ENCODE measurements at places on chromosomes 4 and X. TPM values are rescaled to one million over a fixed set of nuclear protein-coding genes. Genes with fewer than 3 reads are reported as not detected.

NXF2B gene
- not detected for total RNA-seq

NAA11 gene
- 0.97 TPM for total RNA-seq

REELD1 gene
- not detected for total RNA-seq

BOD1L1 gene
- total RNA-seq: 23.7 TPM

SMAD1 gene
- total RNA-seq: 33.8 TPM

WNK3 gene
- 0.64 TPM for total RNA-seq

DNA sequence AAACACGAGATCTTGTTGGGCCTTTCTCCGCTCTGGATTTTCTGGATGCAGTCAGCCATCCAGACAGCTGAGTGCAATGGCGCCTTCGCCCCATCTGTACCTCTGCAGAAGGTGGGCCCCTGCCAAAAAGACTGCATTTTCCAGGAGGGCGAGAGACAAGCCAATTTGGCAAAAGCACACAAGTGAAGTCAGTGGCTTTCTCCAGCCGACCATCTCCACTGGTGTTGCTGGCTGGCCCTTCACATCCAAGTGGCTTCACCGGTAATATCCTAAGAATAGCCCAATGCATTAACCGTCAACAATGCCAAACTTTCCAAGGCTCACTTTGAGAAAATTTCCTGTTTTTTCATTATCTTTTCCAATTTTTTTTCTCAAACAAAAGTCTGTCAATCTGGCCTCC lies 96.2 kb upstream of the MXRA5 start:
- DNase-seq: no peak

- DNase-seq: no peak
These were observed 38.0 kb downstream of the NUP62CL start for GRCh38 chrX:107168257-107168656.

DNA sequence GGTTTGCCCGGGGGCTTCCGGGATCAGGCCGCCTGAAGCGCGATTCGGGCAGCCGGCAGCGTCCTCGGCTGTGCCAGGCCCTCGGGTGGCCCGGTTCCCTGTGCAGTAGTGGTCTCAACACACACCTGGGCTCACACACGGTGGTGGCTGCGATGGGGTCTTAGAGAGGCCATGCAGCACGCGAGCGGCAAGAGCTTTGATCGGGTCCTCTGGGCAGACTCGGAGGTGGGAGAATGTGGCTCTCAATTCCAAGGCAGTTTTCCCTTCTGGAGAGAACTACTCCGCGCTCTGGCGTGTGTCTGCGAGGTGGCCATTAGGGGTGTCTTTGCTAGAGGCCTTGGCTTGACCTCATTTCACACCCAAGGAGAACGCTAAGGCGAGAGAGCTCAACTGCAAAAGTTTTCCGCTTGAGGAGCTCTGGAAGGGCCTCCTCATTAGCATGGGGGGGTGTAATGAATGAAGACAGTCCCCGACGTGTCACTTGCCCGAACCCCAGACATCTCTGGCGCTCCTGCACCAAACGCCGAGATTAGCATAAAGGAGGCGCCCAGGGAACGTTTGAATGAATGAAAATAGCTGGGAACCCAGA lies 771 bp upstream of the RBPJ start:
- no peak for DNase-seq

GRCh38 chrX:133533249-133533648 lies 118.0 kb upstream of the GPC4 start:
- no peak for DNase-seq

- no peak for DNase-seq
These were observed 337.8 kb upstream of the NOCT start for GRCh38 chr4:138677748-138678147.

- no peak for DNase-seq
These were observed 166.8 kb downstream of the STIM2 start for GRCh38 chr4:27027428-27027827.

GRCh38 chrX:155954793-155955192 lies 42.7 kb upstream of the IL9R start:
- DNase-seq: no peak

DNA sequence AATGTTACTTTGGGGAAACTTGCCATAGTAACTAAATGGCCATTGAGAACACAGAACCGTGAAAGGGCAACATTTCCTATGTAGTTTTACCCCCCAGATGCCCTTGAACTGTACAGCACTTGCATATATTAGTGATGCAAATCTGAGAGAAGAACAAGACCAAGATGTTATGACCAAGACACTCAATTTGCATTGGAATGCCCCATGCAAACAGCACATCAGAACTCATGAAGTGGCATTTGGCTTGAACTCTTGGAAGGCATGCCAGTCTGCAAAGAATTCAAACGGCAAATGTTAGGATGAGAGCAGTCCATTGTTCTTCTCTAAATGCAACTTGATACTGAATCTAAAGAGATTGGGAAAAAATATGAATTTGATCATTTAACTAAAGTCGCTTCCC lies 139.4 kb upstream of the CXorf66 start:
- DNase-seq: no peak

DNA sequence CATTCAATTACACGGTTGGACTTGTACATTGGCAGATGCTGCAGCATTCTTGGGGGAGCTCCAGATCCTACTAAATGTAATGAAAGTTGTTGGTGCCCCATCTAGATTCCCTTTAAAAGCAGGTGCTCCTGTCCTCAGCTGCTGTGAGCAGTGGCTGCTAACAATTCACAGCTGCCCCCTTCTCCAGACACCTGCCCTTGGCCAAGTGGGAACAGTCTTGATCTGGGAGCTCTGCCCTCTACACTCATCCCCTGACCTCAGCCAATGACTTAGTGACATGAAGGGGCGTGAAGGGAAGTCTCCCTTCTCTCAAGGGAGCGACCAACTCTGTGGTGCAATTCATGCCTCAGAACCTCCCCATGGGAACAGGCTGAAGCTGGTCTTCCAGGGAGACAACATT lies 125.7 kb downstream of the EIF4E start:
- DNase-seq: no peak

DNA sequence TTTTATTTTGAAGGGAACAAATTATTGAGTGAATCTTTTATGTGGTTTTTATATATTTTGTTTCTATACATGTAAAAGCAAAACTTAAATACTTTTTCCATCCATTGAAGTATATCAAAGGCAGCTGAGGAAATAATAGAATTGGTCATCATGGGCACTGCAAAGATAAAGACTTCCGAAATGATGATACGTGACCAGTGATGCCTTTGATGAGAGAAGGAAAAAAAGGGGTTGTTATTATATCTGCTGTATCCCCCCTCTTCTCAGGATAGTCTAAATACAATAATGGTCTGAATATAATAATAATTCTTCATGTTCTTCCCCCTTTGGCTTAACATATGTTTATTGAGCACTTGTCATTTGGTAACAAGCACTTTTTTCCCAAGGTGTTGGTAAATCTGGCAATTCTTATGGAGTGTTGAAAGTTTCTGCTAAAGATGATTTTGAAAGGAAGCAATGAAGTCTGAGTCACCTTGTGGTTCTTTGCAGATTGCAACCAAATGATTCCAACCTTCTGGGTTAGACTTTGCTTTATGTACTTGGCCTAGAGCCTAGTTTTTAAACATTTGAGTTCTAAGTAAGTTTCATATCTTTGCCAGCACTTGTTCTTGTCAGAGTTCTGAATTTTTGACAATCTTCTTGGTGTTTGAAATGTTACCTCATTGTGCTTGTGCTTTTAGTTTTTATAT lies 60.8 kb downstream of the USP9X start:
- peak; percentile 91 for DNase-seq

GRCh38 chrX:110588164-110588563 lies 207.5 kb downstream of the CHRDL1 start:
- DNase-seq: no peak

DNA sequence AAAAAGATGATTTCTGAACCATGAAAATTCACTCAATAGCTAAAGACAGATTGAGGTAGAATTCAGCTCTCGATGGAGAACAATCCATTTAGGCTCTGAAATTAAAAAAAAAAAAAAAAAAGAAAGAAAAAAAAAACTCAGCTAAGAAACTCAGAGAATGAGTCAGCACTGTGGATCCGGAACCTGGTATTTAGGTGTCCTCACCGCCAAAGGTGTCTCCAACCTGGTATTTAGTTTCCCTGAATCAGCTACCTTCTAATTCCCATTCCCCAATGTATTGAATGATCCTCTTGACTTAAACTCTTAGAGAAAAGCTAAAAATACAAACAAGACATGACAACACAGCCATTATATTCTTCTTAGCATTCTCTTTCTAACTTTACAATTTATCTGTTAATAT lies 150.3 kb upstream of the RASGEF1B start:
- no peak for DNase-seq

Measured in fibroblast of villous mesenchyme (primary cell).